ENCODE measurements at places on chromosomes 4 and X. TPM values are rescaled to one million over a fixed set of nuclear protein-coding genes. Genes with fewer than 3 reads are reported as not detected.

DNA sequence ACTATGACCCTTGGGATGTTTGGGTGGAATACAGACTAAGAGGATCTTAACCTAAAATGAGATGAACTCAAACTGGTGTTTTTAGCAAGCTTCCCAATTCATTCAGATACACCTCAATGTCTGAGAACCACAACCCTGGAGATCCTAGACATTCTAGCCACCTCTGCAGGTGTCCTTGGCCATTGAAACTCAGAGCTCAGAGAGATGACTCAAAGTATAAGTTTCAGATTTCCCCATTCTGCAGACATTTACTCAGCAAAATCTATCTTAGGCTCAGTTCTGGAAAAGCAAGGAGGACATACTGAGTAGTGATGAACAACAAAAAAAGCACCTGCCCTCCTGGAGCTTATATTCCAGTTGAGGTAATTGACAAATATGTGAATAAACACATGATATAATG is 47.8 kb downstream of the COMMD8 start:
- no peak for DNase-seq
- H3K36me3 ChIP-seq = no peaks in the 10 kb centered on the region
- H3K27me3 ChIP-seq = peaks cover 14% of the 10 kb centered on the region

GRCh38 chrX:13248867-13249486 is 70.9 kb downstream of the ATXN3L start:
- no peak overlapping the region for H3K4me3 ChIP-seq
- peaks cover 10% of the 10 kb centered on the region for H3K4me1 ChIP-seq
- no peak for DNase-seq
- H3K27me3 ChIP-seq = no peaks in the 10 kb centered on the region
- H3K36me3 ChIP-seq = no peaks in the 10 kb centered on the region
- no peak overlapping the region for H3K27ac ChIP-seq

DNA sequence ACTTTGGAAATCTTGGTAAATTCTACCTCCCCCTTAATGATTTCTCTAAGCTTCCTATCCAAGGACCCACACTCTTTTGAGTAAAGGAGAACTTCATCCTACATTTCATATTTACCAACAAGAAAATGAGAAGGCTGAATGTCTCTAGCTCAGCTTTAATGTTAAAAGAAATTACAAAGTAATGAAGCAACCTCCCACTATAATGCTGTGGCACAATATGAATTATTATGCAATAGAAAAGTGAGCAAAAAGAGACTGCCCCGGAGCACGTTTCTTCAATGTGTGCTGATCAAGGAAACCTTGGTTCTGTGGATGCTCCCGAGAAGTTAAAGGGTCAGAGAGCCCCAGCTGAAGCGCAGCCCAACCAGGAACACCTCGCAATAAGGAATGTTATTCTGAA is 9.1 kb upstream of the TBC1D1 start:
- H3K4me1 ChIP-seq = no peaks in the 10 kb centered on the region
- H3K4me3 ChIP-seq = no peak overlapping the region
- H3K36me3 ChIP-seq = no peaks in the 10 kb centered on the region
- H3K27me3 ChIP-seq = no peaks in the 10 kb centered on the region
- no peak overlapping the region for H3K27ac ChIP-seq

DNA sequence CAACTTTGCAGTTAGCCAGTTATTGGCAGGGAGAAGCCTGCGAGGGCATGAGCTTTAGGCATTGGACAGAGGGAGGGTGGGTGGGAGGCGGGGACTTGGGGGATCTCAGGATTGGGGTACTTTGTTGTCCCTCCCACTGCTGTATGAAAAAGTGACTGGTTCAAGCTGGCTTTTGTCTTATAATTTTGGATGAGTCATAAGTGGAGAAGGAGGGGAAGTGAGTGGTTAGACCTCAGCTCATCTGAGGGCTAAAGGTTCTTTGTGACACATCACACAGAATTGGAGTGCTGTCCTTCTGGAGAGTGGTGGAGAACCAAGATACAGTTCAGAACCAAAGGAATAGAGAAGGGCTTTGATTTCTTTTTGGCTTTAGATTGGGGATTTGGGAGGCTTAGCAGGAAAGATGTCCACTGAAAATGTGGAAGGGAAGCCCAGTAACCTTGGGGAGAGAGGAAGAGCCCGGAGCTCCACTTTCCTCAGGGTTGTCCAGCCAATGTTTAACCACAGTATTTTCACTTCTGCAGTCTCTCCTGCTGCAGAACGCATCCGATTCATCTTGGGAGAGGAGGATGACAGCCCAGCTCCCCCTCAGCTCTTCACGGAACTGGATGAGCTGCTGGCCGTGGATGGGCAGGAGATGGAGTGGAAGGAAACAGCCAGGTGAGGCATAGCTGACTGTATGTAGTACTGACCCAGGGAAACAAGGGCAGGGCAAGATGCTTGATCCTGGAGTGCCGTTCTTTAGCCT is at the start of gene SLC4A4:
TSS of gene SLC4A4 (plus strand) at position 175 of the 748 bp plus-strand sequence.
- H3K36me3 ChIP-seq = no peaks in the 10 kb centered on the region
- no peaks in the 10 kb centered on the region for H3K27me3 ChIP-seq
- H3K4me1 ChIP-seq = peaks cover 27% of the 10 kb centered on the region

GRCh38 chr4:99710020-99710419 is 52.4 kb upstream of the C4orf54 start:
- no peak overlapping the region for H3K27ac ChIP-seq
- no peak overlapping the region for H3K4me3 ChIP-seq
- H3K4me1 ChIP-seq = peaks cover 26% of the 10 kb centered on the region
- no peak for DNase-seq
- no peaks in the 10 kb centered on the region for H3K36me3 ChIP-seq

GRCh38 chrX:43560247-43560946 is 95.7 kb upstream of the MAOA start:
- no peak overlapping the region for H3K27ac ChIP-seq
- peaks cover 8% of the 10 kb centered on the region for H3K4me1 ChIP-seq
- no peak for DNase-seq
- no peaks in the 10 kb centered on the region for H3K36me3 ChIP-seq

- peaks cover 32% of the 10 kb centered on the region for H3K4me1 ChIP-seq
- no peaks in the 10 kb centered on the region for H3K27me3 ChIP-seq
- no peak for DNase-seq
- no peak overlapping the region for H3K4me3 ChIP-seq
- H3K27ac ChIP-seq = no peak overlapping the region
These were observed 100.8 kb upstream of the LIMCH1 start for GRCh38 chr4:41437111-41437536.

- no peak overlapping the region for H3K4me3 ChIP-seq
- no peak overlapping the region for H3K27ac ChIP-seq
- H3K4me1 ChIP-seq = peaks cover 7% of the 10 kb centered on the region
- H3K36me3 ChIP-seq = no peaks in the 10 kb centered on the region
These were observed 13.2 kb downstream of the SPOCK3 start for GRCh38 chr4:167221084-167221483.

DNA sequence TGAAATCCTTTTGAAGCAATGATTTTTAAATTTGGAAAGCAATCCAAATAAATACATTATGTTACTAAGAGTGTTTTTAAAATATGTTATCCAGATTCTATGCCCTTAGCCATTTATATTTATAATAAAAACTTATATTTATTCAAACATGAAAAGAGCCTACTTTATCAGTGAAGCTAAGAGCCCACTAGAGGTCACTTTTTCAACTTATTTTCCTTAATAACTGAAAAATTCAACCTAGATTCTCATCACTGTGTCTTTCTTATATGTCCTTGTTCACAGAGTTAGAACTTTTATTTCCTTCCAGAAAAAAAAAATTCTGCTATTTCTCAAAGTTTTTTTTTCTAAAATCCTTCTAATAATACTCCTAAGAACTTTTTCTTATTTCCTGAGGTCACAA is 23.9 kb downstream of the PRDM8 start:
- no peaks in the 10 kb centered on the region for H3K27me3 ChIP-seq
- no peaks in the 10 kb centered on the region for H3K4me1 ChIP-seq
- H3K36me3 ChIP-seq = no peaks in the 10 kb centered on the region
- no peak overlapping the region for H3K27ac ChIP-seq

The SMR3B gene
- total RNA-seq = not detected

The HPGD gene
- total RNA-seq = 4.5 TPM

The PPP4R3C gene
- not detected for total RNA-seq

The ADGRG2 gene
- total RNA-seq = 0.09 TPM

The PNCK gene
- 1.1 TPM for total RNA-seq

The ATP2B3 gene
- not detected for total RNA-seq

The CXCL8 gene
- total RNA-seq = 404 TPM

Data from Calu3 (cell line).